Activated naive CD4-positive, alpha-beta T cell treated with Interleukin-2 at 50 U/mL for 16 hours (primary cell): ENCODE measurements at places on chromosomes 7 and 10.

- no peak for DNase-seq
These were observed 20.8 kb upstream of the ADAM12 start for GRCh38 chr10:126408953-126409641.

DNA sequence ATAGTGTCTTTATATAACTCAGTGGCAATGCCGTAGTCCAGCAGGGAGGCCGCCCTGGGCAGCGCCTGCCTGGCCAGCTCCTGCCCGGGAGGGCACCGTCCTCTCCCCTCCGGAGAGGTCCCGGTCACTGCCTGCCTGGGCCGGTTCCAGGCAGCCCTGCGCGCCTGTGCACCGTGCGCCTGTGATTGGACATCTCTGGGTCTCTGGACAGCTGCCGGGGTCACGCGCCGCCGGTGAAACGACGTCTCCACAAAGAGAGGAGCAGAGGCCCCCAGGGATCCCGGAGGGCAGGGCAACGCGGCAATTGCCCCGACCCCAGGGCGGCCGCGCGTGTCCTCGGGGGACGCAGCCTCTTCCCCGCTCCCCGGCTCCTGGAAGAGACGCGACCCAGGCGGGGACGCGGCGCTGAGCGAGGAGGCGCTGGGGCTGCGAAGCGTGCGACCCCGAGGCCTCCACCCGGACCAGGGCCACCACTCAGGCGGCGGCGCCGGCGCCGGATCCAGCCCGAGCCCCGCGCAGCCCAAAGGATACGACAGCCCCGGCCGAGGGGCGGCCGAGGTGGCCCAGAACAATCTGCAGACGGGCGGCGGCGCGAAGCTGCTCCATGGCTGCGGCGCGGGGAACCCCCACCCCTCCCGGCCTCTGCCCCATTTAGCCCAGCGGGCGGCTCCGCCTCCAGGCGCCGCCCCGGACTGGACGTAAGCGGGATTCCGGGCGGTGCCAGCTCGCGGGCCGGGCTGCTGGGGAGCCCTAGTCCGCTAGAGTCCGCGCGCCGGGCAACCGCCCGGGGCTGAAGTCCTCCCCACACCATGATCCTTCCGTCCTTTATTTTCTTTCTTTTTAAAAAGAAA, at the start of gene PHYH:
TSS of gene PHYH (minus strand) at position 628 of the 851 bp plus-strand sequence. CDS start at position 606, 22 bp downstream.
- DNase-seq = peak; percentile 83

- DNase-seq = no peak
These were observed 1.5 kb upstream of the TACR2 start for GRCh38 chr10:69418052-69418752.

GRCh38 chr7:34133356-34133982, 228.1 kb downstream of the BMPER start:
- no peak for DNase-seq

DNA sequence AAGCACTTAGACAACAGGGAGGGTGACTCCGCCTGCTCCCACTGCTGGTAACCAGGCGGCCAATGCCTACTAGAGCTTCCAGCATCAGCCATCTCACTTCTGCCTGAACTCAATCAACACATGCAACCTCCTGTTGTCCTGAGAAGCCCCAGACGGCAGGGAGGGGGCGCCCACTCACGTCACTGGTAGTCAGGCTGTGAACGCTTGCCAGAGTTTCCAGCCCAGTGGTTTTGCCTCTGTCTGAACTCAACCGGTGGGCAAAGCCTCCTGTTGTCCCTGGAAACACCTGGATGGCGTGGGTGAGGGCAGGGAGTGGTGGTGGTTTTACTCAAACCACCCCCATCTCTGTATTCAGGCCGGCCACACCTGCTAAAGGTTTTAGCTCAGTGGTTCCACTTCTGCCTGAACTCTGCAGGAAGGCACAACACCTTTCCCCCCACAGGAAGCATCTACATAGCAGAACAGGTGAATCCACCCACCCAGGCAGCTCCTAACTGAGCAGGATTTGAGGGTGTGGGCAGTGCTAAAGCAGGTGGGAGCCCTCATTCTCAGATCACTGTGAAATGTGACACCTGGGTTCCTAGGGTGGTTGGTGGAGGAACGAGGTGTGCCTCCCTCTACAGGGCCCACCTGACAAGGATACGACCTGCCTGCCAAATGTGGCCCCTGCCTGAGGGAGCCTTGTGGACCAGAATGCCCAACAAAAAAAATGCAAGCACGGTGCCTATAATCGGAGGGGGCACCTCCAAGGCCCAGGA, 563.0 kb upstream of the SEMA3D start:
- DNase-seq = no peak
